ENCODE measurements at places on chromosomes 2 and 18.

- no peak for DNase-seq
These were observed 375.7 kb downstream of the EIPR1 start for GRCh38 chr2:3001615-3002560.

GRCh38 chr2:58052978-58053377 lies 6.4 kb downstream of the VRK2 start:
- DNase-seq: no peak

DNA sequence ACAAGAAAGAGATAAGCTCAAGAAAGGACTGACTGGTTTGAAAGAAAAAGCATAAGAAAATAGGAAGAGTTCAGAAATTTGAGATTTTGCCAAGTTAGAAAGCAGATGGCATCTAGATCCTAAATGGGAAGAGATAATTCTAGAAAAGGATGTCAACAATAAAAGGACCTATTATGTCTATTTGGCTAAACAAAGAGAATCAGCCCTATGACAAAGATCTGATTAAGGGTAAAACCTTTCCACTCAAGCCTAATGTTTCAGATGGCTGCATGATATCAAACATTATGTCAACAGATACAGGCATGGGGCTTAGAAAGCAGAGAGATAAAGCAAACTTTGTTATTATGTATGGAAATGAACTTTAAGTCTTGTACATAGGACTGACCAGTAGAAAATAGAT lies 465.0 kb upstream of the TRIB2 start:
- no peak for DNase-seq

DNA sequence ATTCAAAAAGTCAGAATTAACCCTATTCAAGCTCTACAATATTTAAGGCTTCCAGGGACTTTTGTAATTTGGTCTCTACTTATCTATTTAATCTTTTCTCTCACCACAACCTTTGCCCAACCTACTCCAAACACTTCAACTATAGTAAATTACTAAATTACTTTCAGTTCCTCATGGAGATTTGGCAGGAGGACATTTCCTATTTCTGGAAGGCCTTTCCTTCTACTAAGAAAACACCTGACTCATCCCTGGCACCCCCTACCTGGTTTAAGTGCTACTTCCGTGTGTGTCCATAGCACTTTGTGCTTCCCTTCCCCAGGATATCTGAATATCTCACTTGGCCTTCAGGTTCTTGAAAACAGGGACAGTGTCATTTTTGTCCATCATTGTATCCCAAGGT lies 96.3 kb downstream of the UPP2 start:
- no peak for DNase-seq

DNA sequence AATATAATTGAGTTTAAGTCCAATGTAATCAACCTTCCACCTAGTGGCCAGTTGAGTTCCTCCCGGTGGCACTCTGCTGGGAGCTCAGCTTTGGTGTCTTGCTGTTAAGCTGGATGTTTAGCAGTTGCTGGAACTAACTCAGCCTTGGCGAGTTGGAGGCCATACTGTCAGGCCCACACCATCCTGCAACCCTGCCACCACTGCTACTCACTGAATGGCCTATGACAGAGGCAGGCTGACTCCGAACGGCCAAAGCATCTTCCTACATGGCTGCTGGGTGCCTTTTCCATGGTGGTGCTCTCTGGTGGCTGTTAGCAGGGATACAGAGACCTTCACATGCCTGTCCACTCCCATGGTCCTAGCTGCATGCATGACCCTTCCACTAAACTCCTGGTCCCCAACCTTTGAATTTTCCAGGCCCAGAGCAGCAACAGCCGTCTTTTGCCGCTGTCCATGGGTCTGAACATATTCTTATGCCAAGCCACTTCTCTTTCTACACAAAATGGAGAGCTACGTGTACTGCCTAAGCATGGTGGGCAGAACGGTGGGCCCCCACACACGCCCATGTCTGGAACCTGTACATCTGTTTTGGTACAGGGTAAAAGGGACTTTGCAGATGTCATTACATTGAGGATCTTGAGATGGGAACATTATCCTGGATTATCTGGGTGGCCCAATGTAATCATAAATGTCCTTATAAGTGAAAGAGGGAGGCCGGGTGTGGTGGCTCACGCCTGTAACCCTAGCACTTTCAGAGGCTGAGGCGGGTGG lies 15.0 kb upstream of the TRAF3IP1 start:
- no peak for DNase-seq

DNA sequence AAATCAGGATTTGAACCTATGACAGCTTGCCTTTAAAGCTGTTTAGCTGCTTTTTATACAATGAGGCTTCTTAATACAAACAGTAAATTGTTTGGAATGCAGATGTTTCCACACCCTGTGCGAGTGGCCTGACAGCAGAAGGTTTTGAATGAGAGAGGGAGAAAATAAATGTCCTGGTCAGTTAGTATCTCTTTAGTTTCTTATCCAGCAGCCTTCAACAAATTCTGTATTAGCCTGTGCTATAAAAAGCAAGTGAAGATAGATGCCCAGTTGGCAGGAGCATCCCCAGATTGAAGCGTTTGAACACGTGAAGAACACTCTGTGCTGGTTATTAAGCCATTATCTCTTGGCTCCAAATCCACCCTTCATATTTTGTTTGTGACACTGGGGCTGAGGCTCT lies 70.6 kb downstream of the CERS6 start:
- no peak for DNase-seq

GRCh38 chr2:142796161-142796560 lies 81.3 kb upstream of the KYNU start:
- no peak for DNase-seq

DNA sequence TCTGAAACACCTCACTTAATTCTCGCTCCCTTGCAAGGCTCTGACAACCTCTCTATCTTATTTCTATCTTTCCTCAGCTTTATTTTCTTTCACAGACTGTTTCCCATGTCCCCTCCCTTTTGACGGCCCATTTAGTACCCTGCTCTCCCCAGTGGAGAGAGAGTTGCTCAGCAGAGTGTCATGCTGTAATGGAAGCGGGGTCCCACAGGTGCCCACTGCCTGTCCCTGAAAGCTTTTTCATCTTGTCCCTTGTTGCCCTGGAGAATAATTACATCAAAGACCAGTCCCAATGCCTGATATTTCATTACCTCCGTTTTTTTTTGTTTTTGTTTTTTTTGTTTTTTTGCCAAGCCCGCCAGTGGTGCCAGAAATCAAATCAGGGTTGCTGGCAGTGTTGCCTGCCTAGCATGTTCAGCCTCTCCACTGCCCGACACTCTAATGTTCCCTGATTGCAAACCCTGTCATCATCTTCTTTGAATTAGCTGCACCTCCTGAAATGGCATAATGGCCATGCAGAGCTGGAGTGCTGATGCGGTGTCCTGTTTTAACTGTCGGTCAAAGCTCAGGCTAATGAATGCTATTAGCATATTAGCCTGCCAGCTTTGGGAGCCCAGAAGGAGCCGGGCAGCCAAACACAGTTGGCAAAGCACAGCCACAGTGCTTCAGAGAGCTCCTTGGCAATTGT lies 71.2 kb upstream of the CAVIN2 start:
- no peak for DNase-seq

GRCh38 chr2:235666213-235666781 lies 172.5 kb downstream of the AGAP1 start:
- DNase-seq: no peak

DNA sequence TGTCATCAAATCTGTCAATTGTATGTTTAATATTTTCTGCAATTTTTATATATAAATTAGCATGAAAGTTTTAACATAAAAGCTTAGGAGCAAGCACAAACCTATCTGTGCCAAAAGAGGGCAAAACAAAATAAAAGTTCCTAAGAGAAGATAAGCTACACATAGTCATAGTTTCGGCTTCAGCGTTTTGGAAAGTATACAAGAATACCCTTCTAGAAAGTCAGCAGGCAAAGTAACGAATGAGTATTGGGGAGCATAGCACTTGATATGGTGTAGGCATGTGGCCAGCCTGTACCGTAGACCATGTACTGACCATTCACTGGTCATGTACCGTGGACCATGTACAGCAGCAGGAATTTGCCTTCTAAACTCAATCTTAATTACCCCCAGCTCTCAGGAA lies 156.1 kb downstream of the TMEM247 start:
- DNase-seq: no peak

- DNase-seq: no peak
These were observed 62.4 kb downstream of the TANC1 start for GRCh38 chr2:159030674-159031380.

DNA sequence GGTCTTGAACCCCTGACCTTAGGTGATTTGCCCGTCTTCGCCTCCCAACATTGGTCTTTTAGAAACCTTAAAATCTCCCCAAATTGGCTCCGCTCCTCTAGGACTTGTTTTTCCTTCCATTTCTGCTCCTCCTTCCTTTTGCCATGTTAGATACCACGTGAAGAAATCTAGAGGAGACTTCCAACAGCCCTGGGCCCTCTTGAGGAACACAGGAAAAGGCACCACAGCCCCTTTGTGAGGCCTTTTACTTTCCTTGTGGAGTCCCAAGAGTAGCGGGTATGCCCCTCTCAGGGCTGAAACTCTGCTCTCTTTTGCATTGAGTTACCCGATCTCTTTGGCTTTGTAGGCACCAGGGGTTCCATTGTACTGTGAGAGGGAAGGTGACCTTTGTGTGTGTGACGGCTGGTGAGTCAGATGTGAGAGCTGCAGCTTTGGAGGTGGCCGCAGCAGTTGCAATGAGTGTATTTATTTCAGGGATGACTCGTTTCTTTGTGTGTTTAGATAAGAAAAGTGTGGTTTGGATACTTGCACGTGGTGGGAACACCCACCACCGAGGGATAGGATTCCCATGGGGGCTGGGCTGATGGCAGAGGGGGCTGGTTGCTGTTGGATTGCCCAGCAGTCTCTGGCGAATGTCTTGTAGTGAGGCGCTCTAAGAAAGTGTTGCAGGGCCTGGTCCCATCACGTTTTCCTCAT lies 218.4 kb upstream of the HS6ST1 start:
- DNase-seq: no peak

DNA sequence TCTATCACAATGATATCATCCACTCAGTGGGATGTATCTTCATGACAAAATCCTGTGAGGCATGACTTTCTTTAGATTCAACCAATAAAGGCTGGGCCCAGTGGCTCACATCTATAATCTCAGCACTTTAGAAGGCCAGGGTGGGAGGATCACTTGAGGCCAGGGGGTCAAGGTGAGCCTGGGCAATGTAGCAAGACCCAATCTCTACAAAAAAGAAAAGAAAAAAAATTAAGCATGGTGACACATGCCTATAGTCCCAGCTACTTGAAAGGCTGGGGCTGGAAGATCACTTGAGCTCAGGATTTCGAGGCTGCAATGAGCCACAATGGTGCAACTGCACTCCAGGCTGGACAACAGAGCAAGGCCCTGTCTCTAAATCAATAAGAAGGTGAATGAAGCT lies 68.0 kb downstream of the PLB1 start:
- no peak for DNase-seq
